ENCODE measurements at places on chromosomes 4 and X.

DNA sequence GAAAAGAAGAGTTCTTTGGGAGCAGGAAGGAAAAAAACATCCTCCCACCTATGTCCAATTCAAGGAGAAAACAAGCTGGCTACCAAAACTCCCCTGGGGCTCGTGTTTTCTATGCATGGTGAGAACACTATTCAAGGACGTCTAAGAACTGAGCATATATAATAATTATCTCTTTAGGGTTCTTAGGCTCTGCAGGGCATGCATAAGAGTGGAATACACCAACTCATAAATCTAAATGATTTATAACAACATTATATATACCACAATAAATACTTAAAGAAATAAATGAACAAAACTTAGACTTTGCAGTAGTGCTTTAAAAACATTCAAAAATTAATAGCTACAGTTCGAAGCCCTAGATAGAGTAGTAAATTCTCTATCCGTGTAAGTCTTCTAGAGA lies 19.5 kb upstream of the TMEM154 start:
- DNase-seq = no peak

DNA sequence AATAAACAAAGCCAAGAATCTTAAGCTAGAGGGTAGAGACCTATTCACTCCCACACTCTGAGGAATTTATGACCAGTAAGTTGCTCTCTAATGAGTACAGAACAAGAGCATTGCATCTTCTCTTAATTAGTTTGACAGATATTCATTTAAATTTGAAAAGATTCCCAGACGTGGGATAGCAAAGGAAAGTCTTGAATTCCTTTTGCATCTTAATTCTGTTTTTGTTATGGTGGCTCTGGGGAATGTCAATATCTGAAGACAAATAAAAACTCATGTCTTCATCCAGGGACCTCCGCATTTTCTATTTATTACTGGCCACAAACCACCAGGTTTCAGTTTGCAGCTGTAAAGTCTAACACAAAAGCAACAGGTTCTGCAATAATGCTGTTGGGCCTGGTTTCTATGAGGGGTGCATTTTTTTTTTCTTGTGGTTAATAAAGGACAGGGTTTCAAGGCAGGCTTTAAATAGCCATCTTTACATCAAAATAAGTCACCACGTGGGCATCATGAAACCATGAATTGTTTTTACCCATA lies 172.3 kb downstream of the SHROOM3 start:
- DNase-seq = no peak

GRCh38 chr4:128285085-128285997 lies 2.3 kb downstream of the PGRMC2 start:
- no peak for DNase-seq

- no peak for DNase-seq
Observed at GRCh38 chrX:96372313-96373046, 312.2 kb upstream of the DIAPH2 start.

DNA sequence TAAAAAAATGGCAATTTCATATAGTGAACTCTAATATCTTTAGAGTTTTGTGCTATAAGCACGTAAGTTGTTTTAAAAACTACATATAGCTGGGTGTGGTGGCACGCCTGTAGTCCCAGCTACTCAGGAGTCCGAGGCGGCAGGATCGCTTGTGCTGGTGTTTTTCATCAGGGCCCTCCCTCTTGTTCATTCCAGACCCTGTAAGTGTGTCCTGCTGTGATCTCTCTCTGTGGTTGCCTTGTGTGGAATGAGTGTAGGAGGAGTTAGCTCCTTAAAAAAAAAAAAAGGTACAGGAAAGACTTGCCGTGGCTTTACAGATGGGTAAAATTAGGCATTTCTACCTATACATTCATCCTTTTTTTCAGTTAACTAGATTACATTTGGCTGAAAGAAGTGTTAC lies 35.4 kb downstream of the RBBP7 start:
- DNase-seq = no peak

DNA sequence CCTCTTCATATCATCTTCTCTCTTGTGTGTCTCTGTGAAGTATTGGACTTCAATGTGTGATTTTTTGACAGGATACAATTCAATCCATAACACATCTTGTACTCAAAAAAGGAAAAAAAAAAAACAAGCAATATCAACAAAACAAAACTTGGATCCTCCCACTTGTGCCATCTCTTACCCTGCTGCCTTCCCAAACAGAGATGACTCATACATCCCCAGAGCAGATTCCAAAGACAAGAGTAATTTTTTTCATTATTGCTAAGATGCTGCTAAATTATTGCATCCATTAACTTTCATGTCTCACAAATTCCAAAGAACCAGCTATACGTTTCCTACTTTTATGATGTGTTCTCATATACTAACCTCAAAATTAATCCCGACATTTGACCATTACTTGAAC lies 479.2 kb downstream of the GBA3 start:
- no peak for DNase-seq

GRCh38 chr4:165111906-165112367 lies 723 bp downstream of the TMEM192 start:
- no peak for DNase-seq
